Stimulated activated CD8-positive, alpha-beta memory T cell treated with anti-CD3 and anti-CD28 coated beads, Interleukin-7, amount 100 ng/mL, for 1 hour (primary cell): ENCODE measurements at places on chromosomes 6 and 20.

DNA sequence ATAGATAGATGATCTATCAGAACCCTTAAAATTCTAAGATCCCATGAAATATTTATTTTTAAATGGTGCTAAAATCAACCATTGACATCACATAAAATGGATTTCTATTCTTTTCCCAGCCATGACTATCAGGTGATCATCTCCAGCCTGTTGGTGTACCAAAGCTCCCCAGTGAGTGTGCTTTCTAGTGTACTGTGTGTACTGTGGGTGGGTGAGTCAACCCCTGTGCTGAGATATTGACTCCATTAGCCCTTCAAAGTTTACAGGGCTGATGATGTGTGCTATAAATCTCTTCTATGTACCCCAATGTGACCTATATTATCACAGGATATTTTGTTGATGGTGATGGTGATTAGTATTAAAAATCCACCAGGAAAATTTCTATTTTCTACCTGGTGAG, 344.6 kb downstream of the MMUT start:
- DNase-seq, result no peak

DNA sequence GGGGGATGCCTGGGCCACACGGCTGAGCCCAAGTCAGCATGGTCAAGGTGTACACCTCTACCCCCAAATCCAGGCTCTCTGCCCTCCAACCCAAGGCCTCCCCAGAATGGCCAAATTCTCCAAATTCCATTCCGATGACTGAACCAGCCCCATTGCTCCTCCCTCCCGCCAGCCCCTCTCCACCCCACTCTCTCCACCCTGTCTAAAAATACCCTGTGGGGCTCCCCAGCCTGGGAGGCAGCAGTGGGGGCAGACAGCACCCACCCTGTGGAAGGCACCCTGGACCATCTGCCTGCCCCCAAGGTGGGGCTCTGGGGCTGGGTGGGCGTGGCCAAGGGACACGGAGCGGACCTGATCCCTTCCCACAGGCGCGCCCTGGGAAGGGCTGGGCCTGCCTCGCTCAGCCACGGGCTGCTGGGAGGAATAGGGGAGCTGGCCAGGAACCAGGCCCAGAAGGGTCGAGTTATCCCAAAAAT, 11.4 kb downstream of the TEAD3 start:
- no peak for DNase-seq

- no peak for DNase-seq
Measured at GRCh38 chr6:40440053-40440452, 147.1 kb downstream of the LRFN2 start.

GRCh38 chr6:22445946-22446345, 123.4 kb upstream of the HDGFL1 start:
- no peak for DNase-seq

- DNase-seq, result no peak
Measured at GRCh38 chr6:96864216-96865054, 27.2 kb upstream of the GPR63 start.

DNA sequence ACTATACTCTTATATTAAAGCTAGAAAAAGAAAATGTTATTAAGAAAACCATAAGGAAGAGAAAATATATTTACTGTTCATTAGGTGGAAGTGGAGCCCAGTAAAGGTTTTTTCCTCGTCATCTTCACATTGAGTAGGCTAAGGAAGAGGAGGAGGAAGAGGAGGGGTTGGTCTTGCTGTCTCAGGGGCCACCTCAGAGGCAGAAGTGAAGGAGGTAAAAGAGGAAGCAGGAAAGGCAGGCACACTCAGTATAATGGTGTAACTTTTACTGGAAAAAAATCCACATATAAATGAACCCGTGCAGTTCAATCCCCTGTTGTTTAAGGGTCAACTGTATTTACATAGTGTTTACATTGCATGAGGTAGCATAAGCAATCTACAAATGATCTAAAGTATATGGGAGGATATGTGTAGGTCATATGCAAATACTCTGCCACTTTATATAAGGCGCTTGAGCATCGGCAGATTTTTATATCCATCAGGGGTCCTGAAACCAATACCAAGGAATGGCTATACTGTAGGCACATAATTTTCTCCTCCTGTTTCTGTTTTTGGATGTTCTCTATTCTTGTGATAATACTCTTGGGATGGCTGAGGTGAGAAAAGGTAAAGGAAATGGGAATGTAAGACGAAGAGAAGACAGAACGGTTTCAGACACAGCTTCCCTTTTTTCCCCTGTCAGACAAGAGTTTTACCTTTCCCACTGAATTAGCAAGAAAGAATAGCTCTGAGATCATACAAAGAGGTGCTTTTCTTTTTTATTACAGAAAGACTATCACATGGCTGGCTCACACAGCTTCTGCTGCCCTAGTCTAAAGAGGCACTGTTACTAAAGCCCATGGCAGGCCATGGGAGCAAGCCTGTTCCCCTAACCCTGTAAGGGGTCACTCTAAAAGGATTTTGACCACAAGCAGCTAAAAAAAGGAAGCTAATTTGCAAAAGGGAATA, 59.9 kb downstream of the NUDT3 start:
- DNase-seq, result no peak

DNA sequence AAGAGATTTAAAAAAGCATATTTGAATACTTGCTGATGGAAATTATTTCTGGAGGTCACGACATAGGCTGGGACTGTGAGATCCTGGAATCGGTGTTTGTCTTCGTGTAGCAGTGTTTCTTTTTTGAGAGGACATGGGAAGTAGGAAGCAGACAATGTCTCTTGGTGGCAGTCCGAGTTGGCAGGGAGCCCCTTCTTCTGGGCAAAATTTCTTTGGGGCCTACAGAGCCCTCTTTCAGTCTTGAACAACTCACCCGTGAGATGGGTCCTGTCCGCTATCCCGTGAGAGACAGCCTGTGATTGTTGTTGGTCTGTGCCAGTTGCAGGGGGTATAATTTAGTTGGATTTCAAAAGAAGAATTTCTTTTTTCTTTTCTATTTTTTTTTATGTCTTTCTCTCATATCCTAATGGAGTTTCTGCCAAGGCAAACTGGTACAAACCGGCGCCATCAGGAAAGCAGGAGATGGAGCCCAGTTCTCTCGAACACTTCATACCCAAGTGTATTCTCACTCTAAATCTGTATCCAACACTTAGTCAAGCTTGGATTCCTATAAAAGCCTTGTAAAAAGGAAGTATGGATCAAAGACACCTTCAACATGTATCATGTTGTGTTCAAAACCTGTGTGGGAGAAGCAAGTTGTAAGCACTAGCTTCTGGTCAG, 785.1 kb downstream of the MAFB start:
- DNase-seq, result no peak

GRCh38 chr6:36592221-36592655, 1.9 kb upstream of the SRSF3 start:
- DNase-seq, result no peak

- no peak for DNase-seq
Measured at GRCh38 chr20:23048283-23049200, 930 bp downstream of the THBD start.

DNA sequence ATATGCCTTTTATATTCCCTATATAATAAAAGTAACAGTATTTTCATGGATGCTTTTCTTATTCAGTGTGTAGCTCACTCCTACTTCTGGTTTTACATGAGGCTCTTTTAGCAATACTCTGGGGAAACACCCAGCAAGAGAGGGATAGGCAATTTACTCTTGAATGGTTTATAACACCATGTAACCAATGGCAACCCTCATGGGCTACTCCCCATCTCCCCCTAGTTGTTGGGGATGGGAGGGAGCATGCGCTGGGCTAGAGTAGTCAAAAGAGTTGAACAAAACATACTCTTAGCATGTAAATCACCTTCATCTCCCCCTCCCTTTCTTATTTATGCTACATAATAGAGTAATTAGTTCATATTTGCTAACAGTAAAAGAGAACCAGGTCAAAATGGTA, 140.1 kb upstream of the LRFN2 start:
- DNase-seq, result no peak

GRCh38 chr6:37783856-37784584, 35.5 kb upstream of the ZFAND3 start:
- DNase-seq, result no peak

DNA sequence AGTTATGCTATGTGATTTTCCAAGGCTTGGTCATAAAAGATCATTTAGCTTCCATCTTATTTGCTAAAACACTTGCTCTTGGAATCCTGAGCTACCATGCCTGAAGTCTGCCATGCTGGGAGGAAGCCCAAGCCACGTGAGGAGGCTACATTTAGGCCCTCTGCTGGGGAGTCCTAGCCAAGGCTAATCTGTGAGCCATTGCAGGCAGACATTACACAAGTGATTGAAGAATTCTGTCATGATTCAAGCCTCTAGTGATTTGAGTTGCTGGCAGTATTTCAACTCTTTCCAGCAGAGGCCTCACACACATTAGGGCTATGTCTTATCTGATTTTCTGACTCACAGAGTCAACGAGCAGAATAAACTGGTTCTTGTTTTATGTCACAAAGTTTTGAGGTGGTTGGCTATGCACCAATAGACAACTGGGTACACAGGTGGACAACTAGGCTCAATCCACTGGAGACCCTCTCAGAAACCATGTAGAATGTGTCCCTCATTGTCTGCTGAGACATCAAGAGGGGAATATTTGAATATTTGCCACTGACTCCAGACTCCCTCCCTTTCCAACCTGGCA, 227.2 kb upstream of the SULF2 start:
- DNase-seq, result no peak

GRCh38 chr6:100886076-100886475, 4.9 kb upstream of the ASCC3 start:
- no peak for DNase-seq

GRCh38 chr6:163231356-163232014, 183.0 kb upstream of the QKI start:
- no peak for DNase-seq

DNA sequence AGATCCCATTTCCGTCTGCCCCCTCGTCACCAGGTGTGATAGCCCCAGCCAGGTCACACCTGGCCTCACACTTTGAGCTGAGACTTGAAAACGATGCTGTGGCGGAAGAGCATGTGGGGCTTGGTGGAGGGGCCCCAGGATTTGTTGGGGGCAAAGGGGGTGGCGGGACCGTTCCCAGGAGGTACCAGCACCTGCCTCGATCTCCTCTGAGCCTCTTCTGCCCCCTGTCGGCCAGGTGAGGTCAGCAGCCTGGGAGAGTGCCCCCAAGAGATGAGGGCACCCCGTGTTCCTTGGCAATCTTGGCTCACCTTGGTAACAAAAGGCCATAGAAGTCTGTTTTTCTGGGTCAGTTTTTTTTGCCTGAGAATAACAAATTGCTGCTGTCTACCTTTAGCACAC, 25.4 kb downstream of the SPATA2 start:
- DNase-seq, result no peak

- DNase-seq, result no peak
Measured at GRCh38 chr6:42841844-42842584, 37.4 kb upstream of the RPL7L1 start.

- DNase-seq, result no peak
Measured at GRCh38 chr6:17237246-17237645, 43.9 kb upstream of the RBM24 start.

DNA sequence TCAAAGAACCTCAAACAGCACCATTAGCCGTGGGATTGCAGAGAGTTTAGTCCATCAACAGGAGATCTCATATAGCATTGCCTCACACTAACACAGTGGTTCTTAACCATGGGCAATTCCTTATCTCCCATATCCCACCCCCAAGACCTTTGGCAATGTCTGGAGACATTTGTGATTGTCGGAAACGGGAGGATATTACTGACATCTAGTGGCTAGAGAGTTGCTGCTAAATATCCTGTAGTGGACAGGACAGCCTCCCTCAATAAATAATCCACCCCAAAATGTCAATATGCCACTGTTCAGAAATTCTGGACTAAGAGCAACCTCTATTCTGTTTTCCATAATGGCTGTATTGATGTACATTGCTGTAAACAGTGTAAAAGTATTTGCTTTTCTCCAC, 210.1 kb upstream of the CCN2 start:
- DNase-seq, result no peak

DNA sequence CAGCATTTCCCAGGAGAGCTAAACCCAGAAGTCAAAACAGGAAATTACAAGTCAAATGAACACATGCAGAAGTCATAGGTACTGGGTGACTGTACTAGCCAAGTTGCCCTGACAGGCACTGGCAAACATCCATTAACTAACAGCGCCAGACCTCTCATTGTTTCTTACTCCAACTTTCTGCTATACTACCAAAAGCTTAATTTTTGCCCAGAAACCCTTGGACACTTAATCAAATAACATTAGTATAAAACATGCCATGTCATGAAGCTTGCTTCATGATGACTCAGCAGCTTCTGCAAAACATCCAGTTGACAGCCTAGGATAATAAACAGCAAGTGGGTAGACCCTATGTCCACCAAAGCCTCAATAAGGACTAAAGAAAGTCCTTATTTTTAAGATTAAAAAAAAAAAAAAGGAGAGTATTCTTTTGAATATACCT, 3.5 kb downstream of the NUP153 start:
- DNase-seq, result no peak

- no peak for DNase-seq
Measured at GRCh38 chr6:109372130-109372529, 10.1 kb downstream of the CD164 start.

DNA sequence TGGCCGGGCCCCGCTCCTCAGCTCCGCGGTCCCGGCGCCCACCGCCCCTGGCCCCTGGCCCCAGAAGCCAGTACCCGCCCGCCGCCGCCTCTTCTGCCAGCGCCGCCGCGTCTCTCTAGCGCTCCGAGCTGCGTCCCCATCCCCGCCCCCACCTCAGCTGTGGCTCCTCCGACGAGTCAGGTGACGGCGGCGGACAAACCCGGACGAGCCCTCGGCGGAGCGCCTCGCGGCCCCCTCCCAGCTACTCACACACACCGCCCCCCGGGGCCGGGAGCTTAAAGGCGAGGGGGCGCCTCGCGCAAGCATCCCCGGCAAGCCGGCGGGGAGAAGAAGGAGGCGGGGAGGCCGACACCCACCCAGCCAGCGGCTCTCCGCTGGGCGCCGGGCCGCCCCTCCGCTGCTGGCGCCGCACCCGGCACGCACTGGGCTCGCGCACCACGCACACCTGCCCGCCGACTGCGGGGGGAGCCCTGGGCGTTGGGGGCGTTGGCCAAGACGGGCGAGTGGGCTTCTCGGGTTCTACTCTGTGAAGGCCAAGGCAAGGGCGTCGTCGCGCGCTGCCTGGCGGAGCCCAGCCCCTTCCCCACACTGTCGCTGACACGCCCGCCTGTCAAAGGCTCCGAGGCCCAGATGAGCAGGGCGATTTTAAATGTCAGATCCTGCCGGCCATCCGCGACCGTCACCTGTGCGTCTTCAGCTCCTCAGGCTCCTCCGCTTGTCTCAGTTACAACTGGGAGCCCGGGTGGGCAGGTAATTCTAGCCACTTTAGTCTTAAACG, at the start of gene SNAP91:
Gene SNAP91, minus strand, starts transcription at position 132 of the 778 bp plus-strand sequence. CDS start 1,174 bp downstream, outside the sequence.
- DNase-seq, result no peak

DNA sequence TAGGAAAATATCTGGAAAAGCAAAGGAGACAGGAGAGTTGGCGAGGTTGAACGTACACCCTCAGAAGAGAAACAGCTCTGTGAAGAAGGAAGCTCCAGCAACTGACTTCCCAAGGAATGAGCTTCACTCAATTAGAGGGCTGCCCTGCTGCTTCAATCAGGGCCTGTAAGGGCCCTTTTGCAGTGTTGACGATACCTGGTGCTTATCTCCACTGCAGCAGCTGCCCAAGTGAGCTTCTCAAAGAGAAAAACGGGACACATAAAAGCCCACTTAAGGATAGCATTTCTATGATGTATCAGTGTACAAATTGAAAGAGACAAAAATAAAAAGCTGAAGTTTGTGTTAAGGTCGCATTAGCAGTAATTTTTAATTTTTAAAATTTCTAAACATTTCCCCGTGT, 16.4 kb downstream of the SEC63 start:
- no peak for DNase-seq
